ENCODE measurements at places on chromosomes 7 and 10. TPM values are rescaled to one million over a fixed set of nuclear protein-coding genes. Genes with fewer than 3 reads are reported as not detected.

DNA sequence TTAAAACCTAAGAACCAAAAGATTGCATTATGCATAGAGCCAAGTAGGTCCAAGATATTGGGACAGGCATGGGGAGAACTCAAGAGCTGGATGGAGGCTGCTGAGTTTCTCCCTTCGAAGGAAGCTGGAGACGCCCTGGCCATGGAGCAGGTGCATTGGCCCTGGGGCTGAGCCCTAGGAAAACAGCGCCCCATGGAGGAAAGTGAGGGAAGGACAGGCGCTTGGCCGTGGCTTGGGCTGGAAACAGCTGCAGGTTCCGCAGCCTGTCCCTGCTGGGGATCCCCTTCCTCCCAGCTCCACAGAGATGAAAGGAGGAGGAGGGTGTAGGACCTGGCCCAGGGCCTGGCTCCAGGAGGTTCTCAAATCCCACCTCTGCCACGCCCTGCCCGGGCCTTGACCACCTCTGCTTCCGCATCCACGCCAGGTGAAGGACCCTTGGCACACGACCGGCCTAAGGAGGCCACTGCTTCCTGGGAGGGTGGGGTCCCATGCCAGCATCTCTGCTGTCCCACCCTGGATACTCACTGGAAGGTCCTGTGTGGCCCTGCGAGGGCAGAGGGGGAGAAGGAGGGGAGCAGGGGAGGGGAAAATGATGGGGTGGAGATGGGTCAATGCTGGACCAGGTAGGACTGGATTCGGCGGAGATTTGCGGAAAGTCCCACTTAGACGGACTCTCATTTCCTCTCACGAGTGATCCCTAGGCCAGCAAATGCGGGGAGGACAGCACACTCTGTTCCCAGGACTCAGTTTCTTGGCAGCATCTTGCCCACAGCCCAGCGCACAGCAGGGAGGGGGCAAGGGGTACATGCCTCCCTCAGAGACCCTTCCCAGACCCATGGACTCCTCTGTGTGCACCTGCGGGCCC is 258.6 kb upstream of the TCERG1L start:
- no peak for DNase-seq

DNA sequence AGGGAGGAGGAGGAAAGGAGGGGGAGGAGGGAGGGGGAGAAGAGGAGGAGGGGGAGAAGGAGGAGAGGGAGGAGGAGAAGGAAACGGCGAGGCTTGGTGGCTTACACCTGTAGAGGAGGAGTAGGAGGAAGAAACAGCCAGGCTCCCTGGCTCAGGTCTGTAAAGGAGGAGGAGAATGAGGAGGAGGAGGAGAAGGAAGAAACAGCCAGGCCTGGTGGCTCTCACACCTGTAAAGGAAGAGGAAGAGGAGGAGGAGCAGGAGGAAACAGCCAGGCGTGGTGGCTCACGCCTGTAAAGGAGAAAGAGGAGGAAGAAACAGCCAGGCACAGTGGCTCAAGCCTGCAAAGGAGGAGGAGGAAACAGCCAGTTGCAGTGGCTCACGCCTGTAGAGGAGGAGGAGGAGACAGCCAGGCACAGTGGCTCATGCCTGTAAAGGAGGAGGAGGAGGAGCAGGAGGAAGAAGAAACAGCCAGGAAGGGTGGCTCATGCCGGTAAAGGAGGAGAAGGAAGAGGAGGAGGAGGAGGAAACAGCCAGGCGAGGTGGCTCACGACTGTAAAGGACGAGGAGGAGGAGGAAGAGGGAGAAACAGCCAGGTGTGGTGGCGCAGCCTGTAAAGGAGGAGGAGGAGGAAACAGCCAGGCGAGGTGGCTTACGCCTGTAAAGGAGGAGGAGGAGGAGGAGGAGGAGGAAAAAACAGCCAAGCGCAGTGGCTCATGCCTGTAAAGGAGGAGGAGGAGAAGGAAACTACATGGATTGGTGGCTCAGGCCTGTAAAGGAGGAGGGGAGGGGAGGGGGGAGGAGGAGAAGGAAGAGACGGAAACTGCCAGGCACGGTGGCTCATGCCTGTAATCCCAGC is 14.9 kb upstream of the CRCP start:
- DNase-seq: peak; percentile 93

- DNase-seq: no peak
Measured at GRCh38 chr7:33624215-33624614, 281.1 kb upstream of the BMPER start.

DNA sequence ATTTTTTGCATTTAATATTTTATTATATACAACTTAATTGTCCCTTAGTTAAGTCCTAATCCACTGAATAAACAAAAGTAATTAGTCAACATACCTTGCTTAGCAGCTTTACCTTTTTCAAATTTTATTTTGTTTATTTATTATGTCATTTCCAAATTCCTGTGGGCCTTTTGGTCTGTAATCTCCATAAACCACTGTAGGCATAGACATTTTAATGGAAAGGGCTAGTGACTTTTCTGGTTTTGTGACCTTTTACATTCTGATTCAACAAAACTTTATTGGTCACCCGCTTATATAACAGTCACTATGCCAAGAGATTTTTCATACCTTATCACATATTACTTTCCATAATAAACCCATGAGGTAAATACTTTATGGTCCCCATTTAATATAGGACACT is 181.3 kb upstream of the PRPS1L1 start:
- no peak for DNase-seq

DNA sequence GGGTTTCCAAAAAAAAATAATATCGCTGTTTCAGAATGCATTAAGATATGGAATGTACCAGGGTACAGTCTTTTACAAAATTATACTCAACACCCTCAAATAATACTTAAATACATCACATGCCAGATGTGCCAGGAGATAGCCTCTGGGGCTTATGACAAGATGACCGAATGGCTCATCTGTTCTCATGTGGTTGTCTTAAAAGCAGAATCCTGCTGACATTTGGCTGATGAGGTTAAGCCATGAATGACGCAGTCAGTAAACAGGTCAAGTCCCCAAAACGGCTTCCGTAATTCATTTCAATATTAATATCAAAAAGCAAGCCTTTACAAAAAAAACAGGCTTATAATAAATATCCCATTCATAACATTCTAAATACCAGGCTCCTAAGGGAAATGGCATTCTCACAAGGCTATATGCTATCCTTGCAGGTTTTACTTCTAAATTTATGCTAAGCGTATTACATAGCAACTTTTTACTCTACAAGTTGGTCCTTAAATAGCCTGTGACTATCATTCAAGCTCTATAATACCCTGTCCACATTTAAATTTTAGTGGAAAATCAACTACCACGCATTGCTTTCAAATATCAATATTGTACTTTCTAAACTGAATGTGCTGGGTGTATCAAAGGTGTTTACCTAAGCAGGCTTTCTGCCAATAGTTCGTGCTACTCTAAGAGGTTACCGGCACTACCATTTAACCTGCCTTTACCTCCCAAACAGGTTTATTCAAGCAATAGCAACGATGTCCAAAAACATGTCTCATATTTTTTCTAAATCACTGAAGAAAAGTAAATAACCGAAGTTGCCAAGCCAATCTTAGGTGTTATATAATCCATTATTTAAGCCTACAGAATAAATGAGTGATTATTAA is 15.6 kb downstream of the SMURF1 start:
- DNase-seq: no peak

DNA sequence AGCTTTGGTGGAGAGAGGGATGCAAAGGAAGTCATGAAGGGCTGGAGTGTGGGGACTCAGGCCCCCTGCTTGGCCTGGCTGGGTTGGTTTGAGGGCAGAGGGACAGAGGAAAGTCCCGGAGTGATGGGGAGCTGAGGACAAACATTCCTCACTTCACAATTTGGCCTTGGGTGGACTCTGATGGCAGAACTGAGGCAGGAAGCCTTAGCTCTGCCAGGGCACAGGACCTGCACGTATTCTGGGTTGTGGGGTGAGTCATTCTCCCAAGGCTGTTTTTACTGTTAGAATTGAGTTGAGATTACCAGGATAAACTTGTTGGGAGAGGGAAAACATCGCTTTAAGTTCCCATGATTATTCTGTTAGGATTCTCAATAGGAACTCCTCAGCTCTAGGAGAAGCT is 2.6 kb downstream of the GOLGA7B start:
- no peak for DNase-seq

DNA sequence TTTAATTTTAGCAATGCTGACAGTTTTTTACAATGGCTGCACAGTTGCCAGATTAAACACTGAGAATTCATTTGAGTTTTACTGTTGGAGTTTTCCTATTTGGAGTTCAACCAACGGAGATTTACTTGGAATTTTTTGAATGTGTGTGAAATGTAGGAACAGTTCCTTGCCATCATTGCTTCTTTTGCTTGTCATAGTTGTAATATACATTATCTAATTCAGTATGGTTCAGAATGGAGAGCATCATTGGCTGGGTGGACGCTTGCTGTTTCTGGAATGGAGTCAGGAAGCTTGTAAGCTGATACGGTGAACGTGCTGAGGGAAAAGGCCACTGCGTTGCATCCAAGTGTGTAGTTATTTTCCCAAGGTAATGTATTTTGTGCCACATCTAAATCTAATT is 404.3 kb upstream of the KLF6 start:
- DNase-seq: no peak

GRCh38 chr10:132657127-132657706 is 119.6 kb downstream of the INPP5A start:
- no peak for DNase-seq

- no peak for DNase-seq
Measured at GRCh38 chr7:95619921-95620320, 23.6 kb upstream of the PDK4 start.

DNA sequence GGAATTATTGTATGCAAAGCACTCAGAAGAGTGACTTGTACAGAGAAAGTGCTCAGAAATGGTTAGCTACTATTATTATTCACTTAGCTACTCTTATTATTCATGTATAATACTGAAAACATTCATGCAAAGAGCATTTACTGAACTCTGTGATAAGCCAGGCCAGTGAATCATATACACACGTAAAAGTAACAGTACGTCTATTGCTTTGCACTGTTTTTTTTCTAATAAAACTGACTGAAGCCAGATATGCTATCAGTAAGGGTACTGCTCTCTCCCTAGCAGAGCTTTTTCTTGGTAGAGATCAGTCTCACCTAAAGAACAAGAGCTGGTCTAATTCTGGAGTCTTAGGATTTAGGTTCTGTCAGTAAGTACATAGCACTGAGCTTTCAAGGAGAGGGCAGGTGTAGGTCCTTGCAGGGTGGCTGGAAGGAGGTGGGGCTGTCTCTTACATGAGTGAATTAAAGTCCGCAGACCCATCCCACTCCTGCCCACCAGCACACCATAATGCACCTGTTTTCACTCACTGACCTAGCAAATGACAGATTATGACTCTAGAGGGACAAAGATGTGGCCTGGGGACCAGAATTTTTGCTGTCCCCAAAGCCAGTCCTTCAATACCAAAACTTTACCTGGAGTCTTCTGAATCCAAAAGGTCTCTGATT is 145.9 kb downstream of the ARID5B start:
- peak; percentile 78 for DNase-seq

Gene AQP1
- 10.0 TPM for total RNA-seq

Gene MKRN1
- 95.7 TPM for total RNA-seq

Gene TMEM196
- total RNA-seq: not detected

Gene LARP4B
- 97.3 TPM for total RNA-seq

Gene GRM3
- total RNA-seq: not detected

Gene COL13A1
- 0.86 TPM for total RNA-seq
